ENCODE measurements at places on chromosomes 1 and 21. TPM values are rescaled to one million over a fixed set of nuclear protein-coding genes. Genes with fewer than 3 reads are reported as not detected.

Gene POU3F1
- 0.08 TPM for total RNA-seq

Gene LRRC53
- total RNA-seq, result not detected

Gene MYCL
- 2.0 TPM for total RNA-seq

Gene KRTAP19-3
- not detected for total RNA-seq

DNA sequence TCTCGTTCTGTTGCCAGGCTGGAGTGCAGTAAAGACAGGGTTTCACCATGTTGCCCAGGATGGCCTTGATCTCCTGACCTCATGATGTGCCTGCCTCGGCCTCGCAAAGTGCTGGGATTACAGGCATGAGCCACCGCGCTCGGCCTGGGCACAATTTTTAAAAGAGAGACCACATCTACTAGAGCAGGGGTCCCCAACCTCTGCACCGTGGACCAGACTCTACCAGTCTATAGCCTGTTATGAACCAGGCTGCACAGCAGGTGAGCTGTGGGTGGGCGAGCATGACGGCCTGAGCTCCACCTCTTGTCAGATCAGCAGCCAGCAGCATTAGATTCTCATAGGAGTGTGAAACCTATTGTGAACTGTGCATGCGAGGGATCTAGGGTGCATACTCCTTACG, 20.8 kb downstream of the TNNT2 start:
- no peak overlapping the region for H3K27ac ChIP-seq
- no peaks in the 10 kb centered on the region for H3K4me1 ChIP-seq
- peaks cover 2% of the 10 kb centered on the region for H3K27me3 ChIP-seq
- DNase-seq, result no peak
- H3K36me3 ChIP-seq, result no peaks in the 10 kb centered on the region

DNA sequence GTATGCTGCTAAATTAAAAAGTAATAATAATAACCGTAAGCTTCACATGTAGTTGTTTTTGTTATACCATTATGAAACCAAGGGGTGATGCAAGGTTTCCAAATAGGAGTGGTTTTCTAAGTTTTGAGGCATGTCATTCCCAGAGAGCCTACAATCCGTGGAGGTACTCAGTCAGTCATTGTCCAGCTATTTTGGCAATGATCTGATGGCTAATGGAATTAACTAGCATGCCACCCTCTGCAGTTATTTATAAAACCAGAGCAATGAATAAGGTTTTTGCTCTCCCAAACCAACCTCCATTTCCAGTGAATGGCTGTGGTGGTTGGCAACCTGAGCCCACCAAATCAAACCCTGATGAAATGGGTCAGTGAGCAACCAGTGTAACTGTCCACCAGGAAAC, 106.4 kb downstream of the TBX15 start:
- no peaks in the 10 kb centered on the region for H3K4me1 ChIP-seq
- H3K27me3 ChIP-seq, result no peaks in the 10 kb centered on the region
- DNase-seq, result no peak
- H3K36me3 ChIP-seq, result no peaks in the 10 kb centered on the region

DNA sequence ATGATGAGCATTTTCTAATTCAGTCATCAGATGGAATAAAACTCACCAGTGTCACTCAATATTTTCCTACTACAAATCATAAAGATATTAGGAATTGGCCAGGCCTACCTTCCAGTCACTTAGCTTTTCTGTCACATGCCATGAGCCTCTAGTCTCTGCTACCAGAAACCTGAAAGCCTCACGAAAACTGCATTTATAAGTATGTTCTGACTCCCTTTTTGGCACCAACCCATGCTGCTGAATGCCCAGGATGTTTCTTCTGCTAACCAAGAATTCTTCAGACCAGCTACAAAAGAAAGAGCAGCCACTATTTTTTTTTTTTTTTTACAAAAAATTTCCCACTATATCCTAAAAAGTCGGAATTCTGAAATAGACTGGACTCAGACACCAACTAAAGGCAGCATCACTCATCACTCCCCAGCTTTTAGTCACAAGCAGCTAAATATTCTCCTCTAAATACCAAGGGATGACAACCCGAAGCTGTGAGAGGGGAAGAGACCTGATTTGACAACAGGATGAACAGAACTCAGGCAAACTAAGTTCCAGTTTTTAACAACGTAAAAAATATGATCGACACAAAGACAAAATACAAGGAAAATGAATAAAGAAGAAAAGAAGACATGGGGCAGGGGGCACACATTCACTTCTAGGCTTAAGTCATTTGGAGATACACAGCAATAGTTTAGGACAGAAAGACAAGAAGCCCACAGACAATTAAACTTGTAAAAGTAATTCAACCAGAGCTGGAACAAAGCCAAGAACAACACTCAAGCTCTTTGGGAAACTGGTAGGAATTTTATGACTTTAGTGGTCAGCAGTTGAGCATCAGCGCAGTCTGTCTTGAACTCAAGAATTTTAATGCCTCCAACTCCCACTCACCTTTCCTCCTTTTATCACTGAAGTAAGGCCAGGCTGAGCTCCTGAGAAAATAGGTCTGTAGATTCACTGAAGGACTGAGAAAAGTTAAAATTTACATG, 1.7 kb downstream of the DCAF8 start:
- H3K36me3 ChIP-seq, result no peaks in the 10 kb centered on the region
- no peak for DNase-seq
- no peaks in the 10 kb centered on the region for H3K27me3 ChIP-seq
- H3K27ac ChIP-seq, result peak overlapping the region; percentile 98
- H3K4me1 ChIP-seq, result peaks cover 29% of the 10 kb centered on the region

GRCh38 chr1:204199579-204199978, 3.3 kb upstream of the KISS1 start:
- H3K4me3 ChIP-seq, result no peak overlapping the region
- no peak for DNase-seq
- no peaks in the 10 kb centered on the region for H3K27me3 ChIP-seq
- H3K36me3 ChIP-seq, result no peaks in the 10 kb centered on the region
- no peaks in the 10 kb centered on the region for H3K4me1 ChIP-seq

DNA sequence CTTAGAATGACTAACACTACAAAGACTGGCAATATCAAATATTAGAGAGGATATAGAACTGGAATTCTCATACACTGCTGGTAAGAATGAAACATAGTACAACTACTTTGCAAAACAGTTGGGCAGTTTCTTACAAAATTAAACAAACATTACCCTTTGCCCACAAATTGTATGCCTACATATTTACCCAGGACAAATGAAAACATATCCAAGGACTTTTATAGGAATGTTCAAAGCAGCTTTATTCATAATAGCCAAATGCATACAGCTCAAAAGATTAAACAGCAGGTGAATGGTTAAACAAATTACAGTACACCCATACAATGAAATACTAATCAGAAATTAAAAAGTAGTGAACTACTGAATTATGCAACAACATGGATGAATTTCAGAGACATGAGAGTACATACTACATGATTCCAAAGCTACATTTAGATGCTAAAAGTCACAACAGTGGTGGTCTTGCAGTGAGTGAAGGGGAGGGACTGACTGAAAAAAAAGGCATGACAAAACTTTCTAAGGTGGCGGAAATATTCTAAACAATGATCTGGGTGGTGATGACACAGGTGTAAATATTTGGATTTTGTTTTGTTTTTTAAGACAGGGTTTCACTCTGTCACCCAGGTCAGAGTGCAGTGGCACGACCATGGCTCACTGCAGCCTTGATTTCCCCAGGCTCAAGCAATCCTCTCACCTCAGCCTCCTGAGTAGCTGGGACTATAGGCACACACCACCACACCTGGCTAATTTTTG, 40.4 kb downstream of the LYST start:
- no peak overlapping the region for H3K27ac ChIP-seq
- no peaks in the 10 kb centered on the region for H3K27me3 ChIP-seq
- peaks cover 8% of the 10 kb centered on the region for H3K4me1 ChIP-seq

- no peak for DNase-seq
- H3K4me1 ChIP-seq, result no peaks in the 10 kb centered on the region
- no peaks in the 10 kb centered on the region for H3K36me3 ChIP-seq
- no peak overlapping the region for H3K27ac ChIP-seq
- no peak overlapping the region for H3K4me3 ChIP-seq
Observed at GRCh38 chr1:160961419-160961818, 6.8 kb upstream of the ITLN2 start.

DNA sequence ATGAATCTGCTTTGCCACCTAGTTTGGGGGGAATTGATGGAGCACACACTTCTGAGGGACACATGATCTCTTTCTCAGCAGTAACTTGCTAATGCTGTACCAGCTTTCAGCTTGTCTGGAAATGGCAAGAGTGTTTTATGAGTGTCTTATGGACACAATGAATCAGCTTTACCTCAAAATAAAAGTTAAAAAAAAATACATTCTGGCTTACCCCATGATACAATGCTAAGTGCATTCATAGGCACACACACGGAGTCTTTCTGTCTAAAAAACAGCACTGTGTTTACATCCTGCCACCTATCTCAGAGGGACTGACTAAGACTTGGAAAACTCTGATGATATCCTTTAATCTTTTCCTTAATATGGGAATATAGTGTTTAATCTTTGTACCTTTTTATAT, 455.5 kb upstream of the ADAMTS5 start:
- no peaks in the 10 kb centered on the region for H3K27me3 ChIP-seq
- no peak for DNase-seq
- H3K4me3 ChIP-seq, result no peak overlapping the region
- no peak overlapping the region for H3K27ac ChIP-seq
- H3K36me3 ChIP-seq, result no peaks in the 10 kb centered on the region

- peak overlapping the region; percentile 98 for H3K4me3 ChIP-seq
Observed at GRCh38 chr1:235865565-235866204, 1.0 kb downstream of the LYST start.

GRCh38 chr1:194296201-194296600, 1109.8 kb upstream of the B3GALT2 start:
- H3K27ac ChIP-seq, result no peak overlapping the region
- DNase-seq, result no peak
- no peaks in the 10 kb centered on the region for H3K27me3 ChIP-seq
- no peak overlapping the region for H3K4me3 ChIP-seq

DNA sequence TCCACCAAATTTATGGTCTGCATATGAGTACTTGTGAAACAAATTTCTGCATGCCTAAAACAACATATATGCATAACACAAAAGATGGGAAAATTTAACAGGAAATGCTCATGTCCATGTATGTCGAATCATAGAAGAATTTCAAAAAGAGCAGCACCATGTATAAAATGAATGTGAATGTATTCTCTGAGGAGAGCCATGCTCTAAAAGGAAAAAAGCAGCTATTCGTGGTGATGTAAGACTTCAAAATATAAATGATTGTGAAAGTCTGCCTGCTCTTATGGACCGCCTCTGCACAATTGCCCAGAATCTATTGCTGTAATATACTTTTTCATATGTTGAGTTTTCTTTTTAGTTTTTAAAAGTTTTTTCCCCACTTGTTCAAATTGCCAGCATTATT, 66.8 kb downstream of the EPB41 start:
- H3K36me3 ChIP-seq, result no peaks in the 10 kb centered on the region
- H3K27me3 ChIP-seq, result no peaks in the 10 kb centered on the region
- no peak for DNase-seq
- H3K4me1 ChIP-seq, result no peaks in the 10 kb centered on the region
- no peak overlapping the region for H3K27ac ChIP-seq
- H3K4me3 ChIP-seq, result no peak overlapping the region
